Stimulated activated CD4-positive, alpha-beta T cell treated with anti-CD3 and anti-CD28 coated beads, Interleukin-1b, Interleukin-23, amount 100 ng/mL, for 1 hour (primary cell): ENCODE measurements at places on chromosomes 1 and 21.

GRCh38 chr1:63501256-63501655 is 21.8 kb downstream of the ITGB3BP start:
- DNase-seq, result no peak

GRCh38 chr1:228530086-228530758 is 43.0 kb downstream of the RNF187 start:
- no peak for DNase-seq

DNA sequence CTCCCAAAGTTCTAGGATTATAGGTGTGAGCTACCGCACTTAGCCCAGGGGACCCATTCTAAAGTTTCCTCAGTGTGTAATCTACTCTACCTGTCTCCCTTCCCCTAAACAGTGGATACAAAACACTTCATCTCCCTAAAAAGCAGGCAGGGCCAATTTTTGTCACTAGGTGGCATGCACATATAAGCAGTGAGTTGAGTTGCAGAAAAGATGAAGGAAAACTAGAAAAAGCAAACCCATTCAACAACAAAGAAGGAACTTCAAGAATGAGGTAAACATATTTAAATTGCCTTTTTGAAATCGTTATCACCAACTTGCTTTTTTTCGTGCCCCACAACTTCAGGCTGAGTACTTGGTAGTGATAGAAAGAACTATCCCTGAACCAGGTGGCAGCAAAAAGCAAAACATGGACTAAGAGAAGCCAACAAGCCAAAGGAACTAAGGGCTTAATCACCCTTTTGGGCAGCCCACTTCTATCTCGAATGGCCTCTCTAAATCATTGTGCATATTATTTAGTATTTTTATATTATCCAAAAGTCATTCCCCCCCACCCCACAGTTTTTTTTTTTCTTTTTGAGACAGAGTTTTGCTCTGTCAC is 19.7 kb upstream of the ALDH9A1 start:
- DNase-seq, result no peak

DNA sequence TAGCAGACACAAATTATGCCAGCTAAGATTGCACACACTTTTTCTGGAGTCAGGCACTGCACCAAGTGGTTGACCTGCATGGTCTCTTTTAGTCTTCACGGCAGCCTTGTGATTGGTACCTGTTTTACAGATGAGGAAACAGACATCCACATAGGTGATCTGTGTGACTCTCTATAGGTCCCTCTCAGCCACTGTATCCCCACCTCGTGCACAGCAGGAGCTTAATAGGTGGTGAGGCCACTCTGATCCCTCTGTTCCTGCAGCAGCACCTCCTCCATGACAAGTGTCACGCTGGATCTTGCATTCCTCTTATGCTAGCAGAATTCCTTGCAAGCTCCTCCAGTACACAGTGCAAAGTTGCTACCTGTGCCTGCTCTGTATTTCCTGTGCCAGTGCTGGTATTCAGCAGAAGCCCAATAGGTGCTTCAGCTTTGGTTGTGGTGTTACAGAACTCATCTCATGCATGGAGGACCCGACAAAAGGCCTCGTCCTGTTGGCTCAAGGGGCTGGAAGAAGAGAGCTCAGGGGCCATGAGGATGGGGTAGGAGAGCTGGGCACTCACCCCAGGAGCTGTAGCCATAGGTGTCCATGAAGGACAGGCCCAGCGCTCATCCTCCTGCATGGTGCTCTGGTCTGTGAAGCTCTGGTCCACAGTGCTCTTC is 546.7 kb downstream of the PTPRU start:
- no peak for DNase-seq

DNA sequence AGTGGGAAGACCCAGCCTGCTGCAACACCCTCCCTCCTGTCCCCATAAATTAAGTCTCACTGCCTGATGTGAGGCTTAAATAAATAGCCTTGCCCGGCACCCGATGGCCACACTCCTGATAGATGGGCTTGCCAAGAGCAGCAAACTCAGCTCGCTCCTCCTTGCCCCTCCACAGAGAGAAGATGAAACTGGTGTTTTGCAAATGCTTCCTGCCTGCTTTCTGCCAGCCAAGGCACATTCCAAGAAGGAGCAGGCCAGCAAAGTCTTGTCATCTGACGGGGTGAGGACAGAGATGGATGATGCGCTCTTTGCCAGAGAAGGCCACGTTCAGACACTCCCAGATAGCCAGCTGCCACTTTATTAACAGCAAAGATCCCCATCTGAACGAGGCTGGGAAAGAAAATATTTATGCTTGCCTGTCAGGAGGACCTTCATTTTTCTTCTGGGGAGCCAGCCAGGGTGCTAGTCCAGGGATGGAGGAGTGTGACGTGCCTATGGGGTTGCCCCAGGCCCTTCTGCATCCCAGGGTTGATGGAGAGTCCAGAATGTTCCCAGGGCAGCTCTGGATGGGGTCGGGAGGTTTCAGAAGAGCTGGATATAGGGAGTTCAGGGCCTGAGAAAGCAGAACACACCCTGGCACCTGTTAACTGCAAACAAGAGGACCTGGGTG is 265.4 kb downstream of the FOXD2 start:
- DNase-seq, result no peak
